ENCODE measurements at places on chromosomes 11 and 22. TPM values are rescaled to one million over a fixed set of nuclear protein-coding genes. Genes with fewer than 3 reads are reported as not detected.

APOA4 gene
- not detected for total RNA-seq

APOBEC3C gene
- 20.3 TPM for total RNA-seq

MRGPRE gene
- 0.50 TPM for total RNA-seq

SHANK2 gene
- 3.9 TPM for total RNA-seq

PYGM gene
- total RNA-seq, result 0.95 TPM

SLC37A2 gene
- 27.4 TPM for total RNA-seq

OR51G2 gene
- not detected for total RNA-seq

KCNJ1 gene
- not detected for total RNA-seq

KCTD21 gene
- total RNA-seq, result 16.0 TPM

MOGAT2 gene
- not detected for total RNA-seq

SCGB2A2 gene
- total RNA-seq, result not detected

- H3K4me1 ChIP-seq, result no peaks in the 10 kb centered on the region
- H3K36me3 ChIP-seq, result no peaks in the 10 kb centered on the region
- H3K27me3 ChIP-seq, result no peaks in the 10 kb centered on the region
- H3K27ac ChIP-seq, result no peak overlapping the region
- no peak overlapping the region for H3K4me3 ChIP-seq
These were observed 114.7 kb downstream of the CRYBB2 start for GRCh38 chr22:25334162-25334490.

DNA sequence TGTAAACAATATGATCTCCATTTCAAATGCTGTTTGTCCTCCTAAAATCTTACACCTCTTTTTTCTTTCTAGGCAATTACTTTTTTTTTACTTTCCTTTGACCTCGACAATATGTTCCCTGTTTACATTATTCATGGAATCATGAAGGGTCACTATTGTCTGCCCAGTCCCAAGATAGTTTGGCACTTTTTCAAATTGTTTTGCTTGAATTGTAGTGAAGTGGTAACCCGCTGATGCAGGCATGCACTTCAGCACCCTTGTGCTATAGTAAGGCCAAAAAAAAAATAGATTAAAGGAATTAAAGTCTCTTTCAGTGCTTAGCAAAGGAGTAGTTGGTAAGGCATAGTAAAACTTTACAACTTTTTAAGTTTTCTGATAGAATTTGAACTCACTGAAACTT is 90.9 kb downstream of the PAX6 start:
- H3K27me3 ChIP-seq, result no peaks in the 10 kb centered on the region
- no peak for DNase-seq
- no peak overlapping the region for H3K27ac ChIP-seq

DNA sequence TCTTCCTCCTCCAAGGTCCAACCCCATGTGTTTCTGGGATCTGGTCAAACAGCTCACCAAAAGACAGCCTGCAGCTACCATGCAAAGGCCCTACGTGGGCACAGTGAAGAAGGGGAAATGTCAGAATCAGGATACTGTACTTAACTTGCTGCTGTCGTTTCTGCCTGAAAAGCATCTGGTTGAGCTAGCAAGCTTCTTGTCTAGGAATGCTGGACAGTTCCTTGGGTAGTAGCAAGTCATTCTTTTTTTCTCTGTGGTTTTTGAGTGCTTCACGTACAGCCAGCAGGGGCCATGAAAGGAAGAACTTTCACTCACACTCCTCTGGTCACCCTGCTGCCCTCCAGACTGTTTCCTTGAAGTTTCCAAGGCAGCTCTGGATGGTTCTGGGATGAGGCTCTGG is 24.7 kb downstream of the RCOR2 start:
- peaks cover 64% of the 10 kb centered on the region for H3K36me3 ChIP-seq
- no peaks in the 10 kb centered on the region for H3K27me3 ChIP-seq
- no peak overlapping the region for H3K27ac ChIP-seq

GRCh38 chr11:112525844-112526590 is 265.4 kb upstream of the PLET1 start:
- no peaks in the 10 kb centered on the region for H3K27me3 ChIP-seq
- DNase-seq, result no peak
- peak overlapping the region; percentile 78 for H3K27ac ChIP-seq

GRCh38 chr11:111851636-111852035 is 19.7 kb downstream of the ALG9 start:
- H3K27me3 ChIP-seq, result no peaks in the 10 kb centered on the region
- H3K4me1 ChIP-seq, result peaks cover 7% of the 10 kb centered on the region
- peaks cover 100% of the 10 kb centered on the region for H3K36me3 ChIP-seq
- no peak for DNase-seq

- H3K27ac ChIP-seq, result peak overlapping the region; percentile 91
- no peak for DNase-seq
- no peaks in the 10 kb centered on the region for H3K36me3 ChIP-seq
- no peak overlapping the region for H3K4me3 ChIP-seq
These were observed 3.1 kb upstream of the BCR start for GRCh38 chr22:23177197-23177596.

DNA sequence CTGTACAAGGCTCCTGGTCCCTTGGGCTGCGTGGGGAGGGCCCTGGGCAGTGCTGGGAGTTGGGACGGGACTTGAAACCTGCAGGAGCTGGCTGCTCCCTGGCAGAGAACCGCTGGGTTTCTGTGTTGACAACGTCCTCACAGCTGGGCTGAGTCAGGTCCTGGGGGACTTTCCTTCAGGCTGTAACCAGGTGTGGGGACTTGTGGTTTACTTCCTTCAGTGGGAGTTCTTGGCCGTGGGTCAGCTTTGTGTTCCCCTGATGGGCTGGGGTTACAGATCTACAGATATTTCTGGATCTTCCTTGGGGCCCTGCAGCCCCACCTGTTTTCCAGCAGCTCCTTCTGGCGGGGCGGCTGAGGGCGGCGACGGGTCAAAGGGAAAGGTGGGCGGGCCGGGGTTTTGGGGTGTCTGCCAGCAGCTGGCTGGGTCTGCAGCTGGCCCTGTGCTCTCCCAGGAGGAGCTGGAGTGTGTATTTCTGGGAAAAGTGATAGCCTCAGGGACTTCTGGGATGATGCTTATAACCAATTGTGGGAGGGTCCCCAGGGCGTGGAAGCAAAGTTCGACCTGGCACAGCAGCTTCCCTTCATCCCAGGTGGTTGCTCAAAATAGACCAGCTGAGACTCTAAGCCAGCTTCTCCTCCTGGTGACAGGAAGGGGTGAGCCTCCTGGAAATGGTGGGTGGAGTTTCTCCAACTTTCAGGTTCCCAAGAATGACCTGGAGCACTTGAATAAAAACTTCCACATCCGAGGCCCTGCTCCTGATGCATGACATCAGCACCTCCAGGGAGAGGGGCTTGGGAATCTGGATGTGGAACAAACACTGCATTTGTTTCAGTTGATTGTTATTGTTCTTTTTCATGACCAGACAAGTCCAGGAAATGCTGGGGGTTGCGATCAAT is 19.1 kb downstream of the ST14 start:
- H3K27ac ChIP-seq, result peak overlapping the region; percentile 78
- no peaks in the 10 kb centered on the region for H3K27me3 ChIP-seq
- H3K4me3 ChIP-seq, result no peak overlapping the region
- peaks cover 62% of the 10 kb centered on the region for H3K4me1 ChIP-seq
- no peaks in the 10 kb centered on the region for H3K36me3 ChIP-seq

- H3K4me1 ChIP-seq, result peaks cover 17% of the 10 kb centered on the region
- no peak for DNase-seq
- peak overlapping the region; percentile 86 for H3K27ac ChIP-seq
- H3K36me3 ChIP-seq, result no peaks in the 10 kb centered on the region
These were observed 123.9 kb downstream of the MRTFA start for GRCh38 chr22:40512426-40513136.

DNA sequence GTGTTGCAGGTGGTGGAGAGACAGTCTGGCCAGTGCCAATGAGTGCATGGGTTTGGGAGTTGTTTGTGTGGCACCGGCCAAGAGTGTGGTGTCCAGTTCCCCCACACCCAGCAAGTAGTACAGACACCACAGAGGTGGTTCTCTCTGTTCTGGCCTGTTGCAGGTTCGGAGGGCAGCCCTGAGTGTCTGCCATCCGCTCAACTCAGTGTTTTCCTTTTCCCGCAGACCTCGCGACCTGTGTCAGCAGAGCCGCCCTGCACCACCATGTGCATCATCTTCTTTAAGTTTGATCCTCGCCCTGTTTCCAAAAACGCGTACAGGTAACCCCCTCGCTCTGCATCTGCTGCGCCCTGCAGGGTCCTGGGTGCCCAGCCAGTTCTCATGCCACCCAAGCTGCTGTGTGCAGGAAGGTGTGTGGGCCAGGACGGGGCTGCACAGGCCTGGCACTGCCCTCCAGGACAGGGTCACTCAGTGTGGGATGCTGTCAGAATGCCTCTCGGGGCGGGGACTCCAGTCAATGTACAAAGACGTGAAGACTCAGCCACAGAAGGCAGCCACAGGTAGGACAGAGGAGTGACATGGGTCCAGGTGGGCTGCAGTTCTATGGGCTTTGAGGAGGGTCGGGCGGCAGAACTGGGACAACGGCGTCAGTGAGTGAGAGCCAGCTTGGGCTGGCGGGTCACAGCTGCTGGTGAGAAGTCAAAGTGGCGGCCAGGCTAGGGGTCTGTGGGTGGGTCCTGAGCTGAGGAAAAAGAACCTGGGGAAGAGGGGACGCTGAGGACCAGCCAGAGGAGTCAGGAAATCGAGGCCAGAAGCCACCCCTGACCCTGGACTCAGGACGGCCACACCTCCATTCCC is 15.9 kb downstream of the TANGO2 start:
- DNase-seq, result no peak
- no peak overlapping the region for H3K4me3 ChIP-seq
- peaks cover 10% of the 10 kb centered on the region for H3K36me3 ChIP-seq
- no peak overlapping the region for H3K27ac ChIP-seq
- no peaks in the 10 kb centered on the region for H3K27me3 ChIP-seq

- DNase-seq, result no peak
- no peak overlapping the region for H3K4me3 ChIP-seq
- no peaks in the 10 kb centered on the region for H3K36me3 ChIP-seq
- H3K27ac ChIP-seq, result no peak overlapping the region
These were observed 155.2 kb downstream of the RBFOX2 start for GRCh38 chr22:35873426-35873825.

GRCh38 chr11:134542401-134543165 is 130.5 kb upstream of the B3GAT1 start:
- DNase-seq, result no peak
- H3K36me3 ChIP-seq, result no peaks in the 10 kb centered on the region
- H3K27ac ChIP-seq, result no peak overlapping the region

DNA sequence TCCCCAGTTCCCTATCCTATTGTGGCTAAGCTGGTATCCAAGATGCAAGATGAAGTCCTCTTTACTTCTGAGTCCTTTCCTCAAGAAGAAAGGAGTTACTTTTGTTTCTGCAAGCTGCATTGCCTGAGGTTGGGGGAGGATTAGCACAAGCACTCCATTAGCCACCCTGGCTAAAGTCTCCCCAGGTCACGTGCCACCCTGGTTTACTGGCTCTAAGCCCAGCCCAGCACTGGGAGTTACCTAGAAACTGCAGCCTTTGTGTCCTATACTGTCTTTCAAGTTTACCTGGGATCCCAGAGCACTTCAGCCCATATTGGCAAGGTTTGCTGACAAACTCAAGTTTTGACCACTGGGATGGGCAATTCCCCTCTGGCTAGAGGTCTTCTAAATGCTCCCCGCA is 78.4 kb upstream of the DBX1 start:
- H3K4me1 ChIP-seq, result no peaks in the 10 kb centered on the region
- H3K27ac ChIP-seq, result no peak overlapping the region
- H3K27me3 ChIP-seq, result no peaks in the 10 kb centered on the region

DNA sequence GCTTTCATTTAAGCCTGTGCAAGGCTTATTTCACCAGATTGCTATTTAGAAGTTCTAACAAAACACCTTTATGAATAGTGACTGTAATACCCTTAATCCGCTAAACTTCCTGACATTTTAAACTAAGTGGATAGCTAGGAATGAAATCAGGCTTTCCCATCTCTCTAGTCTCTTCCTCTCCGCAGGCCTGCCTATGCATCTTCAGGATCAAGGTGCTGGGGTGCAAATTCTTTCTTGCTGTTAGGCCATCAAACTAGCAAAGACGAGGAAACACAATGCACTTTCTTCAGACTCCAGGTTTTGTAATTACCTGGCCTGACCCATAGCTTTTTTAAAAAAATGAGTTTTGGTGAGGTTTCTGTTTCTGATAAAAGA is 149.4 kb downstream of the DBX1 start:
- H3K4me3 ChIP-seq, result no peak overlapping the region
- no peaks in the 10 kb centered on the region for H3K36me3 ChIP-seq
- no peaks in the 10 kb centered on the region for H3K27me3 ChIP-seq

- no peaks in the 10 kb centered on the region for H3K36me3 ChIP-seq
- H3K4me3 ChIP-seq, result no peak overlapping the region
- peaks cover 6% of the 10 kb centered on the region for H3K4me1 ChIP-seq
- H3K27ac ChIP-seq, result no peak overlapping the region
These were observed 3.4 kb downstream of the TIMM10 start for GRCh38 chr11:57527056-57527631.

DNA sequence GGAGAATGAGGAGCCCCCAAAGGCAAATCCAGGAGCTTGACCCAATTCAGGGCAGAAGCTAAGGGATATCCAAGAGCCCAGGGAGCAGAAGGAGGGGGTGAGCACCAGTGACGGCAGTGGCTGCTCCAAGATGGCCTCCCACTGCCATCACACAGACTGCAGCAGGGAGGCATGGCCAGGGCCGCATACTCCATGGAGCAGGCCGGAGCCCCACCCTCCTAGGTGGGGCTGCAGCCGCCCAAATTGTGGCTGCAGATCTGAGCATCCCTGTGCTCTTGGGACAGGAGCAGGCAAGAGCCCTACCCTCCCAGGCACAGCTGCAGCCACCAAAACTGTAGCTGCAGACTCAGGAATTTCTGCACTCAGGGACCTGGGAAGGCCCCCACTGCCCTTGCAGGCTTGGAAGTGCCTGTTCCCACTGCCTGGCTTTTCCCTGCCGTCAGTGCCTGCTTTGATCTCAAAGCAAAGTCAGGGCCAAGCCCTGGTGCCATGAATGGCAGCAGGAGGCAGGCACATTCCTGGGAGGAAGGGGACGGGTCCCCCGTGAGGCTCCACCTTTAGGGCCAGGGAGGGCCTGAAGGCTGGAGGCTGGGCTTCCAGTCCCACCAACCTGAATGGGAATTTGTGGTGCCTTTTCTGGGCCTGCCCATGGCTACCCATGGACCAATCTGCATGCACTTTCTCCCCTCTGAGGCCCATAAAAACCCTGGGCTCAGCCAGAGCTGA is 10.3 kb upstream of the WNT7B start:
- no peak overlapping the region for H3K27ac ChIP-seq
- no peaks in the 10 kb centered on the region for H3K27me3 ChIP-seq
- no peaks in the 10 kb centered on the region for H3K36me3 ChIP-seq
- no peak for DNase-seq
- H3K4me3 ChIP-seq, result no peak overlapping the region

All from esophagus squamous epithelium (tissue), 5 donors.